Subcutaneous preadipocyte (primary cell): ENCODE measurements at places on chromosomes 2 and 18. TPM values are rescaled to one million over a fixed set of nuclear protein-coding genes. Genes with fewer than 3 reads are reported as not detected.

The ALPP gene
- not detected in 2 replicates for total RNA-seq

The CPLX4 gene
- total RNA-seq, result not detected in 2 replicates

The RNF138 gene
- 32.0 and 38.7 TPM in 2 replicates for total RNA-seq

The GKN2 gene
- not detected in 2 replicates for total RNA-seq

The TUBA3D gene
- not detected in 2 replicates for total RNA-seq

The ITSN2 gene
- total RNA-seq, result 18.4 and 23.3 TPM in 2 replicates

The PRKAG3 gene
- total RNA-seq, result 0.37 TPM in 1 of 2 replicates, not detected in the other

The HOXD12 gene
- total RNA-seq, result not detected in 2 replicates

The GLI2 gene
- 2.6 and 17.4 TPM in 2 replicates for total RNA-seq

The SPR gene
- 15.6 and 16.2 TPM in 2 replicates for total RNA-seq

The ADCYAP1 gene
- total RNA-seq, result not detected in 2 replicates

The RHBDD1 gene
- 14.0 and 21.7 TPM in 2 replicates for total RNA-seq

The CNTNAP5 gene
- total RNA-seq, result not detected in 2 replicates

The FOXD4L1 gene
- under 0.01 TPM in 1 of 2 replicates, not detected in the other for total RNA-seq
